ENCODE measurements at places on chromosomes 13 and 19.

DNA sequence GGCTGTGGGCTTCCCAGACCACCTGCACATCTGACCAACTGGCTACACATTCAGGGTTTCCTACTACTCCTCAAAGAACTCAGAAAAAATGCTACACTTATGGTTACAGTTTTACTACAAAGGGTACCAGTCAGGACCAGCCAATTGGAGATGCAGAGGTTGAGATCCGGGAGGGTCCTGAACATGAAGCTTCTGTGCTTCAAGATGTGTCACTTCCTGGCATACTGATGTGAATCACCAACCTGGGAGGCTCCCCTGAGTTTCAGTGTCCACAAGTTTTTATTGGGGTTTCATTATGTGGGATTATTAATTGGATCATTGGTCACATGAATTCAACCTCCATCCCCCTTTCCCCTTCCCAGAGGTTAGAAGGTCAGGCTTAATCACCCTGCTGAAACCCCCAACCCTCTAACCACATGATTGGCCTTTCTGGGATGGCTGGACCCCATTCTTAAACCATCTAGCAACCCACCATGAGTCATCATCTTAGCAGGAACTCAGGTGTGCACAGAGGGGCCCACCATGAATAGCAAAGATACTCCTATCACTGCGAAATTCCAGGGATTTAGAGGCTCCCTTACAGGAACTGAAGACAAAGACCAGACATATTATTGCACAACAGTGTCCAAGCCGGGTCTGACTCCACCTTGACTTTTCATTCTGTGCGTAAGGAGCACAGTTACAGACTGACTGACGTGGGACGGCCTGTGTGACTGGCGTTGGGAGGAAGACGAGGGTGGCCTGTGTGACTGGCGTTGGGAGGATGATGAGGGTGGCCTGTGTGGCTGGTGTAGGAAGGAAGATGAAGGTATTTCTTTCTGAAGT is 90.7 kb downstream of the ATP8A2 start:
- DNase-seq, result no peak

GRCh38 chr13:108983273-108983672 is 353.9 kb downstream of the MYO16 start:
- no peak for DNase-seq

GRCh38 chr13:60427285-60427684 is 30.3 kb downstream of the TDRD3 start:
- no peak for DNase-seq

DNA sequence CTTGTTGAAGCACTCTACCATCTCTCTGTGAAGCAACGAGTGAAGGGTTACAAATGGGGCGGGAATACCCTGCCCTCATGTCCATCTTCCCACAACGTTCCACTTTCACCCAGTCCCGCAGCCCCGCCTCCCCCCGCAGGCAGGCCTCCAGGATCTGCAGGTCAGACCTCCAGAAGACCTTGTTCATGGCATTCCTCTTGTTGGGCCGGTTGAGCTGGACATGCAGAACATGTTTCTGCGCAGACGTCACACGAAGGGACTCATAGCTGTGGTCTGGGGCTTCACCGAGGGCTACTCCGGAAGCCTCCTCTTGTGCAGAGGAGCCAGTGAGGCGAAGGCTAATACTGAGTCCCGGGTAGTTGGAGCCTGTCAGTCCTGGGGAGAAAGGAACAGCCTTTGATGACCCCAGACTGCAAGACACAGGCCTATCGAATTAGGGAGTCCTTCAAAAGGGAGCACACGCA is 420 bp downstream of the ECH1 start:
- DNase-seq, result no peak

DNA sequence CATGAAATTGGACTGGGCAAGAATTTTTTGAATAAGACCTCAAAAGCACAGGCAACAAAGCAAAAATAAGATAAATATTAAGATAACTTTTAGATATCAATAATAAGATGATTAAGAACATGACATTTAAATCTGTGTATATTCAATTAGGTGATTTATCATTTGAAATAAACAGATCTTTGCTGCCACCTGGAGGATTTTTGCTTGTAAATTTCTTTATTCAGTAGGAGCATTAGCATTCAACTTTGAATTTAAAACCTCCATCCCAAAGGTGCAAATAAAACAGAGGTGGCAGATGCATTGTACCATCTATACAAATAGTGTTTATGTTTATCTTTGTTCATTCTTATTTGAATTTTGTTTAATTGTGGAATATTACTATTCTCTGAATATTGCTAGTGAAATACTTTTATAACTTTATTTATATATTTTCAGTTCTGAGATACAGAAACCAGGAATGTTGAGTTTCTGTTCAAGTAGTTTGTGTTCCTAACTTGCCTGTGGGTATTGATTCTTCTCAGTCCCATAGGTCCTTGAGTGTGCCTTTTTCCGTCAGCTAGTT is 20.9 kb downstream of the COG6 start:
- DNase-seq, result no peak

DNA sequence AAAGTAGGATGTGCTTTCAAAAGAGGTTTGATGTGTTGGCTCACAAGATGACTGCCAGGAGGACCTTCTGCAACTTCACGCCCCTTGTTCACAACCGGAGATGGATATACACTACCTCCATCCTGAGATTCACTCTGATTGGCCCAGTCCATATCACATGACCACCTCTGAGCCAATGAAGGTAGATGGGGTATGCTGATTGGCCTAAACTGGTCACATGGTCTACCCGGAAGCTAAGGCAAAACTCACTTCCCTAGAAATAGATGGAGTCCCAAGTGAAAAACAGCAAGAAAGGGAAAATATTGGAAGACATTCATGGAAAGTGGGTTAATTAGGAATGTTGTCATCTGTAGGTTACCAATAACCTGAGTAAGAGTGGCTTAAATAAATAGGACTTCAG is 119.7 kb upstream of the MRI1 start:
- no peak for DNase-seq

- no peak for DNase-seq
Measured at GRCh38 chr19:1618157-1619093, 13.2 kb upstream of the UQCR11 start.

DNA sequence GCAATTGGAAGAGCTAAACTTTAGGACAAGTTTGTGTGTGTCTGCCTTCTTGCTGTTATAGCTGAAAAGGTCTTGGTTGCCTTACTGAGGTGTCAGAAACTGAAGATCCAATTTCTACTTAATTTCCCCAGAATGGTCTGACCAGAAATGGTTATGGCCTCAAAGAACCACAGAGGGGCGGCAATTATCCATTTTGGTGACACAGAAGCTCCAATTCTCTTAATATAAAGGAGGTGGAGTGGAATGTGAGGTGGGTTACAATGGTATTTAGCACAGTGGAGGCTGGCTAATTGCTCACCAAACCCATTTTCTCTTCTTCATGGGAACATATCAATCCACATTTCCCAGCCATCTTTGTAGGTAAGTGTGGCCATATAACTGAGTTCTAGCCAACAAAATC is 1157.2 kb downstream of the OLFM4 start:
- no peak for DNase-seq

- no peak for DNase-seq
Measured at GRCh38 chr13:61187471-61187870, 228.2 kb downstream of the PCDH20 start.

GRCh38 chr13:26896986-26897668 is 136.5 kb upstream of the GPR12 start:
- DNase-seq, result no peak

DNA sequence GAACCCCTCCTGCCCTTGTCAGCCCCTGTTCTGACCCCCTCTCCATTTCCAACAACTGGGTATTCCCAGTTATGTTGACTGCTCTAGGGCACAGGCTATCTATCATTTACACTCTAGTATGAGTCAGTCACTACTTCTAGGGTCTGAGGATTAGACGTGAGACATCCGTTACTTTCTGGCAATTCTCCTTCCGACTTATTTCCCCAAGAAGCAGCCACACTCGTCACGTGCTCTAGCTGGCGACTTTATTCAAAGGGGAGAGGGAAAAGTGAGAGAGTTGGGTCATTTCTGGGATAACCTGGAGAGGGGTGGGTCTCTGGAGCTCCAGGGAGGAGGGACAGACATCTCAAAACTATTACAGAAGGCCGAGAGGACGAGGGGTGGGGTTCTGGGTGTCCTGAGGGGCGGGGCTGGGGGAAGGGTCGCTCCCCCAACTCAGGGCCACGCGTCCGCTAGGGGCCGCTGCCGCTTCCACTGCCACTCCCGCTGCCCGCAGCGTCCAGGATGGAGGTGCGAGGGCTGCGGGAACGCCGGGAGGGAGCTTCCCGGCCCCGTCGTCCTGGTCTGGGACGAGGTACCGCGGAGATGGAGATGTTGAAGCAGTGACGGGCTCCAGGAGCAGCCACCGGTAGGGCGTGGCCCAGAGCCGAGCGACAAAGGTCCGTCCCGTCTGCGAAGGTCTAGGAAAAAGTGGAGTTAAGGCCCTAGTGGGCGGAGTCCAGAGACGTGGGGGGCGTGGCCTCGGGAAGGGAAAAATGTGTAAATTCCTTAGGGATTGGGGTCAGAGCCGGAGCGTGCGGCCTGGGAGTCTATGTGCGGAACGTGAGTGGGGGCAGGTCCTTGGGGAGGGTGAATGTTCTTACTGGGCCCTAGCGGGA is 8.9 kb downstream of the RTBDN start:
- no peak for DNase-seq

GRCh38 chr13:28533441-28534166 is 38.7 kb upstream of the FLT1 start:
- DNase-seq, result no peak

- no peak for DNase-seq
Measured at GRCh38 chr13:49746111-49746510, 46.4 kb downstream of the KPNA3 start.

- DNase-seq, result no peak
Measured at GRCh38 chr13:108387156-108387555, 117.6 kb downstream of the TNFSF13B start.

GRCh38 chr19:51450730-51451307 is 7.4 kb downstream of the SIGLEC8 start:
- no peak for DNase-seq

DNA sequence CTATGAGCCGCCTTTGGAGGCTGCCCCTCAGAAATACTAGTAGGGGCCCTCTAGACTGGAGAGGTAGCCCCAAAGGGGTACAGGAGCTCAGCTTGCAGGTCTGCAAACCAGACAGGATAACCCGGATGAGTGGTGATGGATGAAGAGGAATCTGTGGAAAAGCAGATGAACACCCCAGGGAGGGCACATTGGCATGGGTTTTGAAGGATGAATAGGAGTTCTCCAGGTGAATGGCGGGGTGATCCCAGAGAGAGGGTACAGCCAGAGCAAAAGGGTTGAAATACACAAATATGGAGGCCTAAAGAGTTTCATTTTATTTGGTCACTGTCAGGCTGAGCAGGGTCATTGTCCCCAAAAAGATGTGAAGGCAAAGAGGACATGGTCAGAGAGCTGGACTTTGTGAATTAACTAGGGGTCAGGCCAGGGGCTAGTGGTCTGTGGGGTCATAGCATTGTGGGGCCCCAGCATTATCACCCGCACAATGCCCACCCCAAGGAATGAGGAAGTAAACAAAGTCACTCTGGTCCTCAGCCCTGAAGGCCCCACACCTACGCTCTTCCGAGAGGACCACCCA is 4.8 kb downstream of the NR2F6 start:
- no peak for DNase-seq

DNA sequence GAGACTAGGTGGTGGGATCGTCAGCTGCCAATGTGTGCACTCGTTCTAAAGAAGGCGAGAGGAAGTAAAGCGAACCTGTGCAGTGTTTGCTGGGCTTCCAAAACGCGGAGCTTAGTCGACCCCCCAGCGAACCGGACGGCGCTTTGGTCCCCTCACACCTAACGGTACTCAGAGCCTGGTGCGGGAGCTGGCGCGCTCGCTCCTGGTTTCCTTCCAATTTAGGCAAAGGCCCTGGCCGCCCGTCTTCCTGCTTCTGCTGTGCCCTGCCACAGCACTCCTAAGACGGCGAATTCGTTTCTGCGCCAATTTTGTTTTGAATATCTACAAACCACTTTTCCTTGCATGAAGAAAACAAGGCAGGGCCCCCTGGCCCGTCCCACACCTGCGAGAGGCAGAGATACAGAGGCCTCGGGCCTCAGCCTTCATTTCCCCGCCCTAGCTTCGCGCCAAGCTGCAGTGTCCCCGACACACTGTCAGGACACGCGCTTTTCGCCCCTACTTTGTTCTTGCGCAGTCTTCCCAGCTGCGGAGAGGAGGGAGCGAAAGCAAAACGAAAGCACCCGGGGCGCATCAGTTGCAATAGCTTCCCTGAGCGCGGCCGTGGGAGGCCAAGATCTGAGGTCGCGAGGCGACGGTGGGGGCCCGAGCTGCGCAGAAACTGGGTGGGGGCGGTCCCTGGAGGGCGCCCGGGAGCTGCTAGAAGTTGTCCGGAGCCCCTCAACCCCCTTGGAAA is 111.9 kb downstream of the KCNRG start:
- DNase-seq, result no peak

- DNase-seq, result no peak
Measured at GRCh38 chr13:48448959-48449614, 36.2 kb upstream of the LPAR6 start.

DNA sequence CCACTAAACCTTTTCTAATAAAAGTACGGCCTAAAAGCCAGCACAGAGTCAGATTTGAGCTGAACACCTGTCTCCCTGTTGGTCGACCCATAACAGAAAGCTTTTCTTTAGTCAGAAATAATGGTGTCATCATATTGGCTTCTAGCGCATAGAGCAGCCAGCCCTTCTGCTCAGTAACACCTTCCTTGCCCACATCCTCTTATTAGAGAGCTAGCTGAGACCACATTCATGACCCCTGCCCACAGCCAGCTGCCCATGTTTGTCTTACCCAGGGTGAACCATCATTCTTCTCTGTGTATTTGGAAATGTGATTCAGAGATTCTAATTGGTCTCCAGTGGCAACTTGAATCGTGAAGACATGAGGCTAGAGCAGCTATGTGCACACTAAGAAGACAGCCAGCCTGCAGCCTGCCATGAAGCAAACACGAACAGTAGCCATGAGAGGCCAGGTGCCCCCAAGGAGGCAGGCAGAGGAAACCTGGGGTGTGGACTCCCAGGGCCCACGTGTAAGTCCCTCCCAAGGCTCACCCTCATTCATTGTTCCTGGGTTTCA is 82.3 kb upstream of the PDCD5 start:
- DNase-seq, result no peak

Data from stimulated activated CD4-positive, alpha-beta T cell treated with anti-CD3 and anti-CD28 coated beads, TNF-alpha, amount 100 ng/mL, for 48 hours (primary cell).